Epithelial cell of proximal tubule (primary cell): ENCODE measurements at places on chromosomes 3 and 15.

DNA sequence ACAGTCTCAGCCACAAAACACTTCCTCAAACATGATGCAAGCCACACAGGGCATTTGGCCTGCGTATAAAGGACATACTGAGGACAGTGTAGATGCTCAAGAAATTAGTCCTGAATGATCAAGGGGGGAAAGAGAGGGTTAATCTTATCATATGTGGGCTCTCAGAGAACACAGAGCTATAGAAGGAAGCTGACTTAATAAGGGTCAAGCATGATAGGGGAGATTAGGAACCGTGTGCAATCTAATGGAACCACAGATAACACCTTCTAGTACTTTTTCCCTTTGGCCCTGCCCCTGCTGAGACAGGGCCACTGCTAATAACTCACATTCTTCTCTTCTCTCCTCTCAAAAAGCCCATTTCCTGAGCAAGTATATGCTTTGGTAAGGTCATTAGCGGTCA is 114.1 kb upstream of the ADAMTS9 start:
- DNase-seq = no peak

DNA sequence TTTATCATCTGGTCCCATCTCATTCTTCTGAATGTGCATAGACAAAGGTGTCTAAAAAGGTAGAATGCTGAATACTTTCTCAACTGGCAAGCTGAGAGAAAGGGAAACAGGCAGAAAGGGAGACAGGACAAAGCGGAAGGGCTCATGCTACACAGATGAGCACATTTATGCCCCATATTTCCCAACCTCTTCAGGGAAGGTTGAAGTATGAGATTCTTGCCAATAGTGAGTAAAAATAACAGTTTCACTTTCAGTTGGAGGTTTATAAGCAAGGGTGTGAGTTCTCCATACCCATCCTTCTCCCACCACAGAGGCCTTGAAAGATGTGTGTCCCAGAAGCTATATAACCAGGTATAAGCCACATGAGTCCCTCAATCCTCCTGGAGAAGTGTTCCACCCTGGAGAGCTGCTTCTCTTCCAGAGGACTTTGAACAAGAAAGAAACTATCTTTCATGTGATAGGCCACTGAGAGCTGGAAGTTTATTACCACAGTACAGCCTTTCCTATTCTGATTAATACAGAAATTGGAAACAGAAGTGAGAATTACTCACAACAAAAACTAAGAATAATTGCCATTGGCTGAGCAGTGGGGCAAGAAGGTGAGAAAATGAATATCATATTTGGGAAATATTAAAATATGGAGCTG is 709.4 kb upstream of the NR2F2 start:
- DNase-seq = no peak

DNA sequence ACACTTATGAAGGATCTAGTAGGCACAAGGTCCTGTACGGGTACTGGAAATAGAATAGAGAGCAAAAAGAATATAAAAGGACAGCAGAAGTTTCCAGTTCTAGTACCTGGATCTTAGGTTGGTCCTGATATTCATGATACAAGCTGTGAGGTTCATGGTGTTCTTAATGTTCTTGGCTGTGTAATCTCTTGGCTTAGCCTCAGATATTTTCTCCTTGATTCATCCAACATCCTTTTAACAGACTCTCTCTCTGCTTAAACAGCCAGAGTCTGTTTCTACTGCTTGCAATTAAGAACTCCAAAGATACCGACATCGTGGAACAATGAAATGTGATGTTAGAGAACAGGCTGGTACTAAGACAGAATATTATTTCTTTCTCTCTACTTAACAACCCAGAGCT is 49.9 kb downstream of the CNTN3 start:
- DNase-seq = no peak

DNA sequence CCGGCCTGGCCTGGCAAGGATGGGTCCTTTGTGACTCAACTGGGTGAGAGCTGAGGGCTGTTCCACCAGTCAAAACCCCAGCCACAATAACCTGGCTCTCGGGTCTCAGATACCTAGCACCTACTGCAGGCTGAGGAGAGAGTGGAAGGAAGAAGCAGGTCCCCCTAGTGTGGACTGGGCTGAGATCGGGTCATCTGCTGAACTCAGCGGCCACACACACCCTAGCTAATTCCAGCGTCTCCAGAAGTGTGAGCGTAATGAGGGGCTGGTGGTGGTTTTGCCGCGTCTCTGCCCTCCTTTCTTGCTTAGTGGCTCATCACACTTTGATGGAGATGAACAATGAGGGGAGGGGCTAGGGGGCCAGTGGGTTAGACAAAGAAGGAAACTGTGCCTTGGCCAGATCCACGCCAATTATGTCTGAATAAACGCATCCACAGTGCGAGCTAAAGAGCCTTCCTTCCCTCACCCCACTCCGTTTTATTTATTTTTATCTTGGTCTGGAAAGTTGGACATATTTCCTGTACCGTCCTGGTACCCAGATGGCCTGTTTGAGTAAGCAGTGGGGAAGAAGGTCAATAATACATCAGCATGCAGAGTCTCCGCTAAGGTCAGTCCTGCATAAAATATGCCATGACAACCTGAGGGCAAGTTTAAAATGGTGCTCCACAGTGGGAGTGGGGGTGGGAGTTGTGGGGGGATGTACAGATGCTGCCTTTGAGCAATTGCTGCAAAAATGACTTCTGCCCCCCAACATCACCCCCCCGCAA is 370.0 kb downstream of the WDR72 start:
- DNase-seq = no peak

DNA sequence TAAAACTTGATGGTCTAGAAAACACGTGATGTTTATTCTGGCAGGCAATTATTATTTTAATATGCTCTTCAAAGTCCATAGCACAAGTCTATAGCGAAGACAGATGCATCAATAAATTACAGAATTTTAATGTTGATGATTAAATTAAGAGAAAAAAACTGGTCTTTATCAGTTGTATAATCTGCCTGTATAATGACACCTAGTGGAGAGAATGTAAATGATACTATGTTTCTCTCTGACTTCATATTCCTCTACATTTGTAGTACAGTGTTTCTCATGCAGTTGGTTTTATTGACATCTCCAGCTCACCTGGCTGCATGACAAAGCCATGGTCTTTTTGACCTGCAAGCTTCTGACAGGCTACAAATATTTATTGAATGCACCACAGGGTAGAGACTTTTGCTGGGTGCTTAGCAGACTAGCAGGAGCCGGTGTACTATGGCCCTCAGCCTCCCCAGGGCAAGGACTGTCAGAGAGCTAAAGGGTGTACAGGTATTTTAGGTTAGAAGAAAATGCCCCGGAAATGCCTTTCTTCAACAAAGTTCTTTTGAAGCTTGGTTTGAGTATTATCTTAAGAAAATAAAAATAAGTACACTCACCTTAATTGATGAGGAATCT is 289.9 kb downstream of the GAP43 start:
- DNase-seq = no peak

GRCh38 chr3:159187232-159187631 is 385.4 kb downstream of the MFSD1 start:
- DNase-seq = no peak

- no peak for DNase-seq
These were observed 58.1 kb downstream of the SNX4 start for GRCh38 chr3:125461896-125462295.

- DNase-seq = no peak
These were observed 674 bp downstream of the SERP1 start for GRCh38 chr3:150545419-150546225.

DNA sequence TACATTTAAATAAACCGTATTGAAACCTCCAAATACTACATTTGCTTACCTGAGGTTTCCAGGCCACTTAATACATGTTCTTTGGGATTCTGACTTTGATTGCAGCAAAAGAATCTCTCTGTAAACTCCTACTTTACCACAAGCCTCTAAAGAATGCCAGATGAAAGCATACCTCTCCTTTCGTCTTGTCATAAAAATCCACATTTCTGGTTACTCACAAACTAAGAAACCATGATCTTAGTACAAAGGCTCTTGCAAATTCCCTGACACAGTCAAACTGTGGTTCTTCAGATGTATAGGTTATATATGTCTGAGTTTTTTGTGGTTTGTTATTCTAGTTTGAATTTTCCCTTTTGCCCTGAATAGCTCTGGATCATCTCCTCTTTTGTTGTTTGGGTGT is 188.4 kb downstream of the RAP2B start:
- no peak for DNase-seq

DNA sequence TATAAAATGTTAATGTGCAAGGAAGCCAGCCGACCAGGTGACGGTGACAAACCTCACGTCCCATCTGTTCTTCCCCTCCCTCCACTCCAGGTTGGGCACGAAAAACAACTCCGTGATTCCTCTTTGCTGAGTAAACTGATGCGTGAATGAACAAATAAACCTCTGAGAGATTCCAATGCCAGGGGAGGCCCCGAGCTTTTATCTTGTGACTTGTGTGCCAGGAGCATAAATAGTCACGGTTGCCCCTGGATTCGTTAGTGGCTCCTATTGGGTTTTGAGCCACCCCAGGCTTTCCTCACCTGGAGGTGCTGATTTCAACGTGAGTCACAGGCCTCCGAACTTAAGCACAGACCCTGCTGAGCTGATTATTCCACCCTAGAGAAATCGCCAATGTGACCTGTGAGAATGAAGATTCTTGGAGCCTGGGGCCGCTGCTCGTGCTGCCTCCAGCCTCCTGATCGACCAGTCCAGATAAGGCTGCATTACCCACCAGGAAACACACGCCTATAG is 119.2 kb downstream of the SHQ1 start:
- DNase-seq = no peak

DNA sequence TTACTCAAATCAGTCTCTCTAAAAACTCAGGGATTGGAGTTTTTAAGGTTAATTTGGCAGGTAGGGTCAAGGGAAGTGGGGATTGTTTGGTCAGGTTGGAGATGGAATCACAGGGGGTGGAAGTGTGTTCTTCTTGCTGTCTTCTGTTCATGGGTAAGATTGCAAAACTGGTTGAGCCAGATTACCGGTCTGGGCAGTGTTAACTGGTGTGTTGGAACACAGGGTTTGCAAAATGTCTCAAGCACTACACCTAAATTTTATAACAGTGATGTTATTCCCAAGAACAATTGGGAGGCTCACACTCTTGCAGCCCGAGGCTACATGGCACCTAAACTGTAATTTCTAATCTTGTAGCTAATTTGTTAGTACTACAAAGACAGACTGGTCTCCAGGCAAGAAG is 425.4 kb downstream of the PLOD2 start:
- no peak for DNase-seq

DNA sequence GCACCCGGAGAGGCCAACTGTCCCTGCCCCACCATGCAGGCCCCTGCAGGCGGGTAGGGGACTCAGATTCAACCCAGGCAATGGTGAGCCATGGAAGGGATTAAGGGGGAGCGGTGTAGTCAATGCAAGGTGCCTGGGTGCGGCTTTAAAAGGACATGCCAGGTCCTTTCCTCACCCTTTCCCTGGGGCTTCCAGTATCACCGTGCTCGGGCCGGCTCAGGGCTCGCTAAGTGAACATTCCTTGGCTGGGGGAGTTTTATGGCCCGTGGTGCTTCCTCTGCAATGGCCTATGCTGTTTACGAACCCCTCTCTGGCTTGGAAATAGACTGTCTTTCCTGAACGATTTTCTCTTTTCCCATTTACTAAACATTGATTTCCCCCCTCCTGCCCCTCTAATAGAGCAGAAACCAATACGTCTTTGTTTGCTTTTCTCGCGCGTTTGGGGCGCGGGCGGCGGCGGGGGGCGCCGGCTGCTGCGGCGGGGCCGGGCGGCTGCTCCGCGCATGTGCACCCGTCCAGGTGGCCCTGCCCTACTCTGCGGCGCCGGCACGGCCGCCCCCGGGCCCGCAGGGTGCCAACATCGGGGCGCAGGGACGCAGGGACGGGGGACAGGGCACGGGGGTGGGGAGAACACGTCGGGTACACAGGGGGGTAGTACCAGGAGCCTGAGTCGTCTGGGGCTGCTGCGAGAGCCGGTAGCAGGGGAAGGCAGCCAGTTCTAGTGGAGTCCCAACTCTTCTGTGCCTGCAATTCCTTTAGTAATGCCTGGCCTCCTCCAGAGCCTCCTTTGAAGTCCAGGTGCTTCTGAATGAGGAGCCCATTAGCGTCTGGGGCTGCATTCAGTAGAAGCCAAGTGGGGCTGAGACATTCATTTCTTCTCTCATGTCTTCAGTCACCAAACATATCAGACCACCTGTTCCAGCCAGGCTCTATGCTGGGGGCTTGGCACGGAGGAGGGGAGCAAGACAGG is 26.9 kb upstream of the CACNA2D2 start:
- DNase-seq = no peak

- peak; percentile 18 for DNase-seq
These were observed 86.4 kb downstream of the SYNPR start for GRCh38 chr3:63364495-63364894.

GRCh38 chr3:53633197-53633787 is 138.9 kb downstream of the CACNA1D start:
- no peak for DNase-seq

DNA sequence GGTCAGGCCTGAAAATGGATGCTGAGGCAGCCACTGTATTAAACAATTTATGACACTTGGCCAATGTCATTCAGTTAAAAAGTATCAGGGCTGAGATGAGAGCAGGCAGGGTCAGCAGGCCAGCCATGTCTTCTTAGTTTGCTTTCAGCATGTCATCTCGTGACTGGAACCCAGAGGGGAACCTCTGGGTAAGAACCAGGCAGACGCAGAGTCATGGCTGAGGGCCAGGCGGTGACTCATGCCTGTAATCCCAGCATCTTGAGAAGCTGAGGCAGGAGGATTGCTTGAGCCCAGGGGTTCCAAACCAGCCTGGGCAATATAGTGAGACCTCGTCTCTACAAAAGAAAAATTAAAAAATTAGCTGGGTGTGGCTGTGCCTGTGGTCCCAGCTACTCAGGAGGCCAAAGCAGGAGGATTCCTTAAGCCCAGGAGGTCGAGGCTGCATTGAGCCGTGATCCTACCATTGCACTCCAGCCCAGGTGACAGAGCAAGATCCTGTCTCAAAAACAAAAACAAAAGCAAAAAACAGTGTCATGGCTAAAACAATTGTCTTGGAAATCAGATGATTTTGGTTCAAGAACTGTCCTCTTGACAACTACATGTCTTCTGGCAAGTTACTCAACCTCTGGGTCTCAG is 11.7 kb downstream of the BCL2L10 start:
- peak; percentile 83 for DNase-seq

DNA sequence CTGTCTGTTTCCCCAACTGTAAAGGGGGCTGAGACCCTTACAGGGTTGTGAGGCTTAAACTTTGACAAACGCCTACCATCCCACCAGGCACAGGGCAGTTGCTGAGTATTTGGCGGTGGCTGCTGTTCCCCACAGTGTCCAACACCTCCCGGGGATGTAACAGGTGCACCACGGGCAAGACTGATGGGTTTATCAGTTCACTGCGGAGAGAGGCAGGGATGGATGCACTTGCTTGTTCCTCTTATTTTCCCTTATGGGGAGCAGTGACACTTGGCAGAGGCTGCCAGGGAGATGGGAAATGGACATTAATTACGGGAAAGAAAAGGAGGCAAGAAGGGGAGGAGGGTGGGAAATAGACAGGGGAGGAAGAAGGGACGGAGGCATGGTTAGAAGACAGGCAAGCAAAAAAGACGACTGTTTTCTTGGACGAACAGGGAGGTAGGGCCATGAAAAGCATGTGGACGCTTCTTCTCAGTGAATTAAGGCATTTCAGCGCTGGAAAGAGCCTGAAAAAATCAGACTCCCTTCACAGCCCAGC is 16.6 kb upstream of the ADIPOQ start:
- DNase-seq = no peak

- no peak for DNase-seq
These were observed 113.6 kb upstream of the SNTN start for GRCh38 chr3:63538919-63539318.

GRCh38 chr3:15753056-15753710 is 44.6 kb downstream of the ANKRD28 start:
- no peak for DNase-seq
